Esophagus squamous epithelium (tissue), 5 donors: ENCODE measurements at places on chromosomes 1 and 21.

DNA sequence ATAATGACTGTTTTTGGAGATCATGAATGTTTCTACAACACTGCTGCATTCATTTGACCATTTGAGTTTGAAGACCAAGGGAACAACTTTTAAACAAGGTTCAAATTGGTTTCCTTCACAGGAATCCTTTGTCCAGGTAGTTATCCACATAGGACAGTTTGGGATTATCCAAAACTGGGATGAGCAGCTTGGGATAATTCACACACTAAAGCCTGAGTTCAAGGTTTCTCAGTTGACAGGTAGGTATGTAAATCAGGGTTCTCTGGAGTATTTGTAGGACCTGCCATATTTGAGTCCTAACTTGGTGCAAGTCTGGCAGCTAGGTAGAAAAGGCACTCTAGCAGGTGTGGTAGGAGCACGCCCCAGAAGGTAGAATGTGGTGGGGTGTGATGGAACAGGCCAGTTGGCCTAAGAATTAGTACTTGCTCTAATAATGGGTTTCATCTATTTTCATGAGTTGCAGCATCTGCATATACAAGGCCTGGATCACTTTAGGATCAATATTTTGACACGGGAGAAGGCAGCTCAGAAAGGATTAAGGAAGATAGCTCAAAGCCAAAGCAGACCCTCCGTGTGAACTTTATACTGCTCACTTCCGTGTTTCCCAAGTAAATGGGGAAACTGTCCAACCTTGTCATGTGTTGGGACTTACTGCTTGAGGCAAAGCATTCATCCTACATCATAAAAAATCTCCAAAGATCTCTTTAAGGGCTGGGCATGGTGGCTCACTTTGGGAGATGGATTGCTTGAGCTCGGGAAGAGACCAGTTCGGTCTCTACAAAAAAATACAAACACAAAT is 14.1 kb upstream of the RAB42 start:
- no peak for DNase-seq

- DNase-seq: no peak
These were observed 241.4 kb downstream of the TOMM20 start for GRCh38 chr1:234887016-234887900.

- DNase-seq: no peak
These were observed 51.0 kb upstream of the RUNX3 start for GRCh38 chr1:24980836-24981630.

DNA sequence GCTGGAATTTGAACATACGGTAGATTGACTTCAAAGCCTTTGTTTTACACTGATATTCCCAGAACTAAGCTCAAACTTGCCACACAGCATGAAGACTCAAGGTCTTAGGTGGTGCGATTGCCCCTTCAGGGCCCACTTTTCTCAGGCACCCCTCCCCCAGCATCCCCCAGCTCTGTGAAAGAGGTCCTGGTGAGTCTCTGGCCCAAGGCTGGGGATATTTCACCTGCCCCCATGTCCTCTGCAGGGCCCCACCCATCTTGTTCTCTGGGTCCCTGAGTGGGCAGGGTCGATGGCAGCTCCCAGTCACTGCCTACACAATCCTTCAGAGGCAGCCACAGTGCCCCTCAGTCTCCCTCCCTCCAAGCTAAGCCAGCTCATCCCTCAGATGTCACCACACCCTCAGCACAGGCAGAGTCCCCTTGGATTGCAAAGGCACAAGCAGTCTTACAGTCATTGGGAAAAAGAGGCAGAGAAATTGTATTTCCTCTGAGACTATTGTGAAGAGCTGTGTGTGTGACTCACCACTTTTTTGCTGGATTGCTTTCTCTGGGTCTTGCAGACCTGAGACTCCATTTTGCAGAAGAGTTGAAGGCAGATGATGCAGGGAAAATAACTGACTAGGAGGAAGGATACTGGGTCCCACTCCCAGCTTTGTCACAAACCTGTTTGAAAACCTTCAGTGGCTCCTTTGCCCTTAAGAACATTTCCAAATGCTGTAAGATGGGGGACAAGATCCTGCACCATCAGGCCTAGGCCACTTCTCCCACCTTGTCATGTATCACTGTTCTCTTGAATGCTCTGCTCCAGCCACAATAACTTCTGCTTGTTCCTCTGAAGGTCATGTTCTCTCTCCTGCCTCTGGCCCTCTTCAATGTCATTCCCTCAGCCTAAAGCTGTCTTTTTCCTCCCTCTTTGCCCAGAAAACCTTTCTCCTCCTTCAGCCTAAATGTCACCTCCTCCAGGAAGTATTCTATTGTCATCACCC is 119.1 kb upstream of the GRIK3 start:
- no peak for DNase-seq

DNA sequence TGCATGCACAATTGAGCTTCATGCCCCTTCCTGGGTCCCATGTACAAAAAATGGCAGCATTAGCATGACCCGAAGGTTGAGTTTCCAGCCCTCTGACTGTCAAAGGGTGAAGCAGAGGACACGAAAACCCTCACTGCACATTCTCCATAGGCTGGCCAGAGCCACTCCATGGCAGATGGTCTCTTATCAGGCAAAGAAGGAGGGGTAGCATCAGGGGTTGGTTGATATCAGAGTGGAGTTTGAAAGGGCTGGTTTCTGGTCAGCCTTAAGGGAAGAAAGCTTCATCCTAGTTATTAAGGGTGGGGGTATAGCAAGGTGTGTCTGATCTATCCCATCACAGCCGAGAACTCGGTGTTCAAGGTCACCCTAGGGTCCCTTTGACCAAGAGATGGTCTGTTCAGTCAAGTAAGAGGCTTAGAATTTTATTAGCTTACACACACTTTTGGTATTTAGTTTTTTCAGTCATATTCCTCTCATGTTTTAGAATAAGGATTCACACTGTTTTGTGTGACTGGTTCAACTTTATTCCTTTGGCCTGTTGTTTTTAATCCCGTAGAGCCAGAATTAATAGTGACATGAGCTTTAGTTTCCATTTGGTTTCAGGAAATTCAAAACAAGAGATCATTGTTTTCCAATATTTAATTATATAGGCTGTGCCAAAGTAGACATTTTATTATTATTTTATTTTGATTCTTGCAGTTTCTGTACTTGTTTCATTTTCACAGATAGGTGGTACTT is 199.9 kb upstream of the FMN2 start:
- no peak for DNase-seq

GRCh38 chr1:93437976-93438605 is 9.8 kb upstream of the FNBP1L start:
- no peak for DNase-seq

- DNase-seq: no peak
These were observed 11.5 kb upstream of the THRAP3 start for GRCh38 chr1:36212782-36213181.
